ENCODE measurements at places on chromosomes 12 and 14.

DNA sequence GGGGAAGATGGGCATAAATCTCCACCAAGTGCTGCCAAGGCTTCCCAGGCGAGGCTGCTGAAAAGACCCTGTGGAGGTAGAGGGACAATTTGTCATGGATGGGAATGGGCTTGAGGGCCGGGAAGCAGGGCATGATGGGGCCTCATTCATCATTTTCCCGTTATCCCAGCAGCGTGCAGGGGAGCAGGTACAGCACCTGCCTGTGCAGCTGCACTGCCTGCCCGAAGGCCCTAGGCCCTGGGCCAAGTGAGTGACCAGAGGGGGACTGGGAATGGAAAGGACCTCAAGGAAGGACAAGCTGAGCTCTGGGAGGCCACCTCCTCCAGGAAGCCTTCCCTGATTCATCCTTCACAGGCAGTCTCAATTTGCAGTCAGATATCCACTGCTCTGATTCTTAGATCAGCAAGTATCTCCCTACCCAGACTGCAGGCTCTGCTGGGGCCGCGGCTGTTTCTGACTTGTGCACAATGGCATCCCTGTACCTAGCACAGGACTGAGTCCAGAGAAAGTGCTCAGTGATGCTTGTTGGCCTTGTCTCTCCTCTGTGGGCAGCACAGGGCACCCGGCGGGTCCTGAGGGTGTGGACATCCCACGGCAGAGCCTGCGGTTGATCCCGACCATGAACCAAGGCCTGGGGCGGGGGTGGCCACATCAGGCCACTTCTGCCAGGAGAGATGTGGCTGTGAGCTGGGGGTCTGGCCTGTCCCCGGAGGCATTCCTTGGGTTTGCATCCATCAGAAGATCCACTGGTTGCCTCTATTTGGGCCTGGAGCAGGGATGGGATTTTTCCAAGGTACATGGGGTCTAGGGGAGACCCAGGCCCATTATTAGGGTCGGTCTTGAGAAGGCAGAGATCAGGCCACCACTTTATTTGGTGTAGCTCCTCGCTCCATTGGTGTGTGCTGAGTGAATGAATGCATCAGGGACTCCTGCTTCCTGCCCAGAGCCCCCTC lies 167.3 kb upstream of the RTL1 start:
- no peak for DNase-seq

- DNase-seq: no peak
Measured at GRCh38 chr12:68462803-68463202, 130.6 kb upstream of the MDM1 start.

GRCh38 chr12:113348849-113349536 lies 9.4 kb upstream of the PLBD2 start:
- DNase-seq: no peak

DNA sequence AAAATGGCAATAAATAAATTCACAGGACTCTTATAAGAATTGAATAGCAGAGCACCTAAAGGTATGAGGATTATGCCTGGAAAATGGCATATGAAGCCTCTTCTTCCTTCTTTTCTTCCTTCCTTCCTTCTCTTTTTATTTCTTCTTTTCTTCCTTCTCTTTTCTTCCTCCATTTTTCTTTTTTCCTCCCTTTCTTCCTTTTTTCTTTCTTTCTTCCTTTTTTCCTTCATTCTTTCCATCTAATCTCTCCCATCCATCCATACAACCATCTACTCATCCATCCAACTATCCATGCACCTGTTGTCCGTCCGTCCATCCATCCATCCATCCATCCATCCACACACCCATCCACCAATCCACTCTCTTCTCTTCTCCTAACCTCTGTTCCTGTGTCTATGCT lies 173.8 kb downstream of the TBX5 start:
- DNase-seq: no peak

DNA sequence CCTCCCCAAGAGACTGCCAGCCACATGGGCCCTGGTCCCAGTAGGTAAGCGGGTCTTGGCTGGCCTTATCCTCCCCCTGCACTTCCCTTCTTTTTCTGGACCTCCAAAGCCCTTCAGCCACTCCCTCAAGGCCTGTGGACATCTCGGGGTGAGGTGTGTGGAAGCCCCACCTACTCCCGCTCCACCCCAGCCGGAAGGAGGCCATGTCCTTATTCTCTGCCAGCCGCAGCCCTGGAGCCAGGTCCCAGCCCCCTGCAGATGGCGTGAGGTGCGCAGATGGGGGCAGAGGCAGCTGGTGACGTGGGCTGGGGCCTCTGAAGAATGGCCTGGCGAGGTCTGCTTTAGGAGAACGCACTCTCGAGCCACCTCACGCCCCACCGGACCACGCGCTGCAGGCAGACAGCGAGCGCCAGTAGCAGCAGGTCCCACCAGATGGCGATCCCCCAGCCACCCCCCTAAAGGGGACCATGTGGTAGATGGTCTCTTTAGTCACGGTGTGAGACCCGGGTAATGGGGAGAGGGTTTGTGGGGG lies 167.1 kb downstream of the TSPAN9 start:
- no peak for DNase-seq

GRCh38 chr12:100724071-100724470 lies 70.5 kb upstream of the ANO4 start:
- no peak for DNase-seq

- DNase-seq: peak; percentile 72
Measured at GRCh38 chr14:99879401-99880295, 86.4 kb downstream of the EML1 start.

DNA sequence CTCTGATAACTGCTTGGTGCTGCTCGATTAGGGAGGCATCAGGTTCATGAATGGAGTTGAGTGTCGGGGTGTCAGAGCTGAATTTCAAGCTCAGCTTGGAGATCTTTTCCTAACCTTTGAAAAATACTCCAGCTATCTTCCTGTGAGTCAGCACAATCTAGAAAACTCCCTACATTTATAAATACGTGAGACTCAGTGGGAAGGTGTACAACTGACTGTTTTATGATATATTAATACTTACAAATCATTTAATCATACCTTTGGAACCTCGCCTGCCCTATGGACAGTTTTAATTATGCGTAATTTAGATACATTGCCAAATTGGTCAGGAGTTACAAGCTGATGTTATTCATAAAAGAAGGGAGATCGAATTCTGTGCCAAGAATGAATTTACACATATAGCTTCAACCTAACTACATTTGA lies 961 bp downstream of the CMAS start:
- no peak for DNase-seq

GRCh38 chr14:52020161-52020714 lies 30.9 kb downstream of the RTRAF start:
- no peak for DNase-seq

- peak; percentile 53 for DNase-seq
Measured at GRCh38 chr14:54444681-54445080, 3.5 kb upstream of the CNIH1 start.

- no peak for DNase-seq
Measured at GRCh38 chr14:105063056-105063455, 2.2 kb downstream of the GPR132 start.

GRCh38 chr14:64572386-64573104 lies 22.8 kb downstream of the PPP1R36 start:
- no peak for DNase-seq

DNA sequence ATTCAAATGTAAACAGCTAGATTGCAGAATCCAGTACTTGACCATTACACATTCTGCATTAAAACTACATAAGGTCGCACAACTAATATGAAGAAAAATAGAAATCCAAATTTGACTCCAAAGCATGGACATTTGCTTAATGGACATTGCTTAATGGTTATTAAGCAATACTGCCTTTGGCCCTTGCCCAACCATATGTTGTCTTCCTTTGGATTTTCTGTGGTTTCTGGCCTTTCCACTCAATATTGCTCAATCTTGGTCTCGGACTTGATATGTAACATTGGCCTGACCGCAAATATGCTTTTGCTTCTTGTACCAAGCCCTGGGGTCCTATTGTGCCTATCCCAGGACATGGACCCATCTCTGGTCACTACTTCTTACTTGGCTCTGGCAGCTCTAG lies 67.2 kb downstream of the PTPRR start:
- DNase-seq: peak; percentile 62

- DNase-seq: peak; percentile 46
Measured at GRCh38 chr14:32473464-32473855, 144.4 kb downstream of the AKAP6 start.
